HCT116 (cell line): ENCODE measurements at places on chromosomes 1 and 21. TPM values are rescaled to one million over a fixed set of nuclear protein-coding genes. Genes with fewer than 3 reads are reported as not detected.

GRCh38 chr21:41260428-41260827 lies 56.2 kb upstream of the FAM3B start:
- no peaks in the 10 kb centered on the region for H3K36me3 ChIP-seq
- DNase-seq: no peak
- no peak overlapping the region for H3K4me3 ChIP-seq
- H3K27me3 ChIP-seq: no peaks in the 10 kb centered on the region
- no peak overlapping the region for H3K27ac ChIP-seq

- H3K36me3 ChIP-seq: no peaks in the 10 kb centered on the region
- H3K27ac ChIP-seq: no peak overlapping the region
- DNase-seq: no peak
- H3K4me3 ChIP-seq: no peak overlapping the region
Measured at GRCh38 chr1:226027538-226028217, 28.5 kb upstream of the SDE2 start.

- H3K36me3 ChIP-seq: no peaks in the 10 kb centered on the region
- H3K4me3 ChIP-seq: peak overlapping the region; percentile 98
Measured at GRCh38 chr1:93079685-93080141, 630 bp downstream of the MTF2 start.

The AMY2A gene
- 0.42 TPM for total RNA-seq

The LCK gene
- 0.79 TPM for total RNA-seq

The NPR1 gene
- 0.07 TPM for total RNA-seq

The CYP4A11 gene
- total RNA-seq: not detected
